ENCODE measurements at places on chromosomes 2 and 18. TPM values are rescaled to one million over a fixed set of nuclear protein-coding genes. Genes with fewer than 3 reads are reported as not detected.

The TDRD15 gene
- total RNA-seq, result not detected

The SLC38A11 gene
- 2.5 TPM for total RNA-seq

GRCh38 chr18:76354348-76354747 is 140.7 kb downstream of the ZNF516 start:
- no peak for DNase-seq

GRCh38 chr2:587087-587960 is 89.9 kb downstream of the TMEM18 start:
- no peak for DNase-seq

DNA sequence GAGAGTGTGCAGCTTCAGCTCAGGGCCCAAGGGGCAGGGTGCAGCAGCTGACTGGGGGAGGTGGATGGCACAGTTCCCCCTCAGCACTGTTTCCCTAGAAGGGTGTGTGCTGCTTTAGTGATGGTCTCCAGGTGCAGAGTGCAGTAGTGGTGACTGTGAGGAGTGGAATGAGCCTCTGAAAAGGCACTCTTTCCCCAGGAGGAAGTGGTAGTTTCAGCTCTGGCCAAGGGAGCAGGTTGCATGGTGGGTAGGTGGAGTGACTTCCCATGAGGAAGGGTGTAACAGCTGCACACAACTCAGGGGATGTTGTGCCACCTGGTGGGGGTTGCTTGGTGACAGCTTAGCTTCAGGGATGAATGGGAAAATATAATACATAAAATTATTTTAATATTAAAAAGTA is 251.5 kb upstream of the NXPH2 start:
- no peak for DNase-seq

DNA sequence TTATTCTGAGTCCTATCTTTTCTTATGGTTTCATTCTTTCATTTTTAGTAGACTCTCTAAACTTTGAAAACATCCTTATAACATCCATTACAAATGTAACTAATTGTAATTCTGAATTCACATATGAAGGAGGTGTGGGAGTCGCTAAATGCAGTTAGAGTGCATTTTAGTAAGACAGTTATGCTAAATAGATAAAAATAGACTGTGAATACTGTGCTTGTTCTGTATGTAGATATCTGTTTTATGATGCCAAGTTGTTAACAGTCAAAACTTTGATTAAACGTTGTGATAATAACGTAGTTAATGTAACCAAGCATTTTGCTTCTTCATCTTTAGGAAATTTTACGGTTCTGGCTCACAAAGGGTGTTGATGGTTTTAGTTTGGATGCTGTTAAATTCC is 24.4 kb downstream of the SLC3A1 start:
- DNase-seq, result no peak

The CSRNP3 gene
- 2.0 TPM for total RNA-seq

The HOXD10 gene
- total RNA-seq, result 3.0 TPM

Data from mucosa of descending colon (tissue), 3 donors.